ENCODE measurements at places on chromosomes 6 and 20.

DNA sequence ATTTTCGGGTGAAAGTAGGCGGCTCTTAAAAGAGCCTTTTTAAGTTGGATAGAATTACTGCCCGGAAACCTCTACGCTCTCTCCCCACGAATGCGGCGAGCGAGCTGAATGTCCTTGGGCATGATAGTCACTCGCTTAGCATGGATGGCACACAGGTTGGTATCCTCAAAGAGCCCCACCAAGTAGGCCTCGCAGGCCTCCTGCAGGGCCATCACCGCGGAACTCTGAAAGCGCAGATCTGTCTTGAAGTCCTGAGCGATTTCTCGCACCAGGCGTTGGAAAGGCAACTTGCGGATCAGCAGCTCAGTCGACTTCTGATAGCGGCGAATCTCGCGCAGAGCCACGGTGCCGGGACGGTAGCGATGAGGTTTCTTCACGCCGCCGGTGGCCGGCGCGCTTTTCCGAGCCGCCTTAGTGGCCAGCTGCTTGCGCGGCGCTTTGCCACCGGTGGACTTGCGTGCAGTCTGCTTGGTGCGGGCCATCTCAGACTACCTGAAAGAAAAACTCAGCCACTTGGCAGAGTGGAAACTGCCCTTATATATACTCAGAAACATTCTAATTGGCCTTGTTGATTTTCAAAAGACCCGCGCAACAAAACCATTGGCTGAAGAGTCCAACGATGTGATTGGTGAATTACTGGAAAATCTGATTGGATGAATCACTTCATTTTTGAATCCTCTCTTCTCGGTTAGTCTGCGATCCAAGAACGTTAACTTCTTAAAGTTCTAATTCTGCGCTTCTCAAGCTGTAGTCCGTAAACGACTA, 93.9 kb upstream of the BTN3A2 start:
- no peak for DNase-seq

DNA sequence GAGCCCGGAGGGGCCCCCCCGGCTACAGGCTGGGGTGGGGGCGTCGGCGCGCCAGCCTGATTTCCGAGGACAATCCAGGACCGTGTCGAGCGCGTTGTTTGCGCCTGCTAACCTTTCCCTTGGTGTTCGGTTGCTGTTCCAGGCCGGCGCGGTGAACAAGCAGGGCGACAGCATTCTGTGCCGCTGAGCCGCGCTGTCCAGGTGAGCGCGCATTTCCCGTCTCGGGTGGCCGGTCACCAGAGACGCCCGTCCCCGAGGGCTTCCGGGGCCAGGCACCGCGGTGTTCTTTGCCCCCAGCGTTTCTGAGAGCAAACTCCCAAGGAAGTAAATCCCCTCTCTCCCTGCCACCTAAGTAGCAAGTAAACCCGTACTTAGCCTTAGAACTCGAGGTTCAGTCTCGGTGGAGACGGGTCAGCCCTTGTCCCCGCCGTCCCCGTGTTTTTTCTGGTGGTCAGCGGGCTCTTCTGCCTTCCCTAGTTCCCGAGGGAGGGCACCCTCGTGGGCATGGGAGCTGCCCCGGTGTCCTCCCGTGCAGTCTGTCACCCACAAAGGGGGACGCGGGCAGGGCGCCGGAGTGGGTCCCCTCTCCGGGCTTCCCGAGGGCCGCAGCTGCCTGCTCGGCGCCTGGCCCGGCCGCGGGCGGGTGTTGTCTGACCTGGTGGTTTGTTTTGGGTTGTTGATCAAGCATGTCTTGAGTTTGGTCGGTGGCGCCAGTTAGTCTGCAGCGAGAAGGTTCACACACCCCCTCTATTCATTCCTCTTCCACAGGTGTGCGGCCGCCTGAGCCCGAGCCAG, 1.5 kb downstream of the ID4 start:
- no peak for DNase-seq

DNA sequence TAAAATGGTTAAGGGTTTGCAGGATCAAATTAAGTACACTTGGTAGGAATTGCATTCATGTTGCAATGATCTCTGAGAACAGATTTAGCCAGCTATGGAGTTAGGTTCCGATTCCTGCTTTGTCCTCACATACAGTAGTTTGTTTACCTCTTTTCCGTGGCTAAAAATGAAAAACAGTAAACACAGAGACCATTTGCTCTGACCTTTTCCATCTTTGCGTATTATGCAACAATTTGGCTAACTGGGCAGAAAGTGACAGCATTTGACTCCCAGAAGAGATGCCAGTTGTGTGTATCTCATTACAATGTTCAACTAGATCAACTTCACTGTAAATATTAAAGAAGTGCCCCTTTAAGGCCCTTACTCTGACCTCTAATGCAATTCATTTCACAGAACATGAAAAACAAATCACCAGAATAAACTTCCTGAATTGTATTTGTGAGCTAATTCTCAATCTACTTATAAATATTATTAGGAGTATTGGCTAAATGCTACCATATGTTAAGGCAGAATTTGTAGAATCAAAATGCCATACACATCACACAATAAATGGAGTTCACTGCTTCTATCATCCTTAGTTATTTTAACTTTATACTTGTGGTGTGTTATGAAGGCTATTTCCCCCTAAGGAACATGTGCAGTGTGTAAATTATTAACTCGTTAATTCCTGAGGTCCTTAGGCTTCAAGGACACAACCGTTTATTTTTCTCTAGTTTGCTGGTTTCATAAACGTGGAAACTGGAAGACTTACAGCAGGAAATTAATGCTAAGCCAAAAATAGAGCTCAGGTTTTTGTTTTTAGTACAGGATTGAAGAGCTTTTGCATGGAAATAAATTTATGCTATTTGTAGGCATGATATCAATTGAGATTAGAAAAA, 380.7 kb upstream of the CITED2 start:
- no peak for DNase-seq

GRCh38 chr20:9517297-9518162, 3.1 kb downstream of the LAMP5 start:
- no peak for DNase-seq

Measured in HT1080 (cell line).